ENCODE measurements at places on chromosomes 16 and 17. TPM values are rescaled to one million over a fixed set of nuclear protein-coding genes. Genes with fewer than 3 reads are reported as not detected.

SHISA6 gene
- total RNA-seq = not detected

NAGPA gene
- total RNA-seq = 23.7 TPM

SULT1A3 gene
- 19.3 TPM for total RNA-seq

ZNF500 gene
- 12.3 TPM for total RNA-seq

KRT37 gene
- not detected for total RNA-seq

KCNAB3 gene
- total RNA-seq = 8.0 TPM

KRT16 gene
- not detected for total RNA-seq

ITGA2B gene
- 19.5 TPM for total RNA-seq

WSCD1 gene
- total RNA-seq = not detected

DNA sequence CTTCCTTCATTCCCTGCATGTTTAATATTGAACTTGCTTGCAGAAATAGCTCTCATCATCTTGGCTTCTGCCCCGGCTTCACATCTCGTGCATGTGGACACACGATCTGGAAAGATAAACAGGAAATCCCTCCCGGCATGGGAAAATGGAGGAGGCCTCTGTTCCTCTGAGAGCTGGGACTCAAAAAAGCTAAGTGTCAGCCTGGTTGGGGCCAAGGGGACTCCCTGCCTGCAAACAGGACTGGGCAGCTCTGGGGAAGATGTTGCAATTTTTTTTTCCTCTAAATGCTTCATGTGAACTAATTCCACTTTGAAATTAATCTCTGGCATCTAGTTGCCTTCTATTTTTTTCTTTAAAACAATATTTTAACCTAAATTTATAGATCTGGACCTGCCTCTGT, 24.8 kb downstream of the ITPRIPL2 start:
- DNase-seq = no peak

DNA sequence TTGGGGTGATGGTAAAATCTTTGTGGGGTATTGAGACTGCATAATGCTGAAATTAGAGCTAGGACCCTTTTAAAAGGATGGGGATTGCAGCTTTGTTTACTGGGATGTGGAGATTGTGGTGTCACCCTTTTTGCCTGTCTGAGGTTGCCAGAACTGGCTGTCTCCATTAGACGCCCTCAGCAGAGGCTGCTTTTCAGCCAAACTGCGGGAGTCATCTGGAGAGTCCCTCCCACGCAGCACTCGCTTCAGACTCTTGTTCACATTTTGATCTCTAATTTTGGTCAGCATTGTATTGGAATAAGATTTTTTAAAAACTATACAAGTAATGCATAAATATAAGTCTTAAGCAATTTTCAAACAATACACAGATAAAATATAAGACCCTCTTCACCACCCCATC, 27.9 kb upstream of the JPT2 start:
- DNase-seq = no peak

GRCh38 chr16:17233318-17234002, 237.3 kb downstream of the XYLT1 start:
- DNase-seq = no peak

DNA sequence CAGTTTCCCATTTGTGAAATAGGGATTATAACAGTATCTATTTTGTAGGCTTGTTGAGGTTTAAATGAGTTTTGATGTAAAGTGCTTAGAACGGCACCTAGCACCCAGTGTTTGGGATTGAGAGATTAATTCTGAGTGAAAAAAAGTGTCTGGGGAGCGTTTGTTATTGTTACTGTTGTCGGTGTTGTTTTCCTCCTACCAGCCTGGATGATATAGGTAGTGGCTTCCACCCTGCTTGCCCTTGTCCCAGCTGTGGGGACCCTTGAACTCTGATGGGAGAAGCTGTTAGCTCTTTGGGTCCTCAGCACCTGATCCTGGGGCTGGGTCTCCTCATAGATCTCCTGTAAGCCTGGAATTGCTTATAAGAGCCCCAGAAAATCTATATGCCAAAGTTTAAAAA, 4.9 kb downstream of the FMNL1 start:
- no peak for DNase-seq

- no peak for DNase-seq
Observed at GRCh38 chr17:16986391-16986790, 14.5 kb upstream of the TNFRSF13B start.

DNA sequence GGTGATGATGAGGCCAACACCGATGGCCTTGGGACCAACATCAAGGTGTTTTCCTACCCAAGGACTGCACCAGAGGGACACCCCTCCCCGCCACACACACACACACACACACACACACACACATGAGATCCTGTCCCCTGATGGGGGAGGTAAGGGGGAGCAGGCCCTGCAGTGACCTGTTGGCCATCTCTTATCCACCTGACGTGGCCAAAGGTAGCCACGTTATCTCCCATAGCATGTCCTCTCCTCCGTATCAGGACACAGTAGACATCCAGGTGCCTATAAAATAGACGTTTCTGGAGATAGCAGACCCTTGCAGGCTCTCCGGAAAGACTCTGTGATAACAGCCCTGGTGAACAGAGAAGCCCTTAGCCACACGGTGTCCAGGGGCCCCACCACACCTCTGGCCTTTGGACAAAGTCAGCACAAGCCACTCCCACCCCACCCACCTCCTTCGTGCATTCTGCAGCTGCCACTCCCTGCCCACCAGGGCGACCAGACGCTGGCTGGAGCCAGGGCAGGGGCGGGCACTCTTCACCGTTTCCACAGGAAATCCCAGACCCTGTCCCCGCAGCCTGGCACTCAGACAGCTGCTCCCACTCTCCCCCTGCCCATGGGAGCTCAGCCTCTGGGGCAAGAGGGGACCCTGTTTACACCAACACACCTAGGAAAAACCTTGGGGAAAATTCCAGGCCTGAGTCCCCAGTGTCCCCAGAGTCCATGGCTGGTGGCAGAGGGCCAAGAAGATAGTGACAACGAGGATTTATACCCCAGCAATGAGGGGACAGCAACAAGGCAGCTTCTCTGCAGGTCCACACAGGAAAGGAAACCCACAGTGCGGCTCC, 15.4 kb upstream of the ENPP7 start:
- DNase-seq = no peak

GRCh38 chr17:50662632-50663225, 28.0 kb downstream of the ABCC3 start:
- DNase-seq = no peak

DNA sequence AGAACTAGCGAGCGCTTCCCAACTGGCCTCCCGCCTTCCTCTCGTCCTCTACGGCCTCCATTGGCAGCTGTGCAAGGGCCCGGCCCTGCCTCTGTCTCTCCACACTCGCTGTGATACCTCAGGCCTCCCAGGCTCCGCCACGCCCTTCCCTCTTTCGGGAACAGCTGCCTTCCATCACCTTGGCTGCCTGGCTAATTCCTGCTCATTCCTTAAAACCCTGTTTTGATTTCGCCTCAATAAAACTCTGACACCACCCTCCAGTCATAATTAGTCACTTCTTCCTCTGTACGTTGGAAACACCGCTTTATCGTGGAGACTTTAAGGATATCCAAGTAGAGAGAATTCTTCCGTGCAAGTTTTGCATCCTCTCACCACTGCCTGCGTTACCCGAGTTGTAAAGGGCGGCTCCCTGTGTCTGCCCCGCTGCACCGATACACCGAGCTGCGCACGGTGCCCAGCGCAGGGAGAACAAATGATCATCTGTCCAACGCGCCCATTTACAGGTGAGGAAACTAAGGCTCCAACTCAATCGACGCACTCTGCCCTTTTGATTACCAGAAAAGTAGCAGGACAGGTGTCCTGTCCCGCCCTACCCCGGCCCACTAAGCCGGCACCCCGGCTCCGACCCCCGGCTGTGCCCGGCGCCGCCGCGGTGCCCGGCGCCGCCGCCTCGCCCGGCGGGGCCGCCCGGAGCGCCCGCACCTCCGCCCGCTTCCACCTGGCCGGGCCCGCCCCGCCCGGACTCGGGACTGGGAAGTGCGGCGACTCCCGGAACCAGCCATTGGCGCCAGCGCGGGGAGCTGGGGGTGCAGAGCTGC, 139.7 kb downstream of the SEC14L1 start:
- peak; percentile 9 for DNase-seq

DNA sequence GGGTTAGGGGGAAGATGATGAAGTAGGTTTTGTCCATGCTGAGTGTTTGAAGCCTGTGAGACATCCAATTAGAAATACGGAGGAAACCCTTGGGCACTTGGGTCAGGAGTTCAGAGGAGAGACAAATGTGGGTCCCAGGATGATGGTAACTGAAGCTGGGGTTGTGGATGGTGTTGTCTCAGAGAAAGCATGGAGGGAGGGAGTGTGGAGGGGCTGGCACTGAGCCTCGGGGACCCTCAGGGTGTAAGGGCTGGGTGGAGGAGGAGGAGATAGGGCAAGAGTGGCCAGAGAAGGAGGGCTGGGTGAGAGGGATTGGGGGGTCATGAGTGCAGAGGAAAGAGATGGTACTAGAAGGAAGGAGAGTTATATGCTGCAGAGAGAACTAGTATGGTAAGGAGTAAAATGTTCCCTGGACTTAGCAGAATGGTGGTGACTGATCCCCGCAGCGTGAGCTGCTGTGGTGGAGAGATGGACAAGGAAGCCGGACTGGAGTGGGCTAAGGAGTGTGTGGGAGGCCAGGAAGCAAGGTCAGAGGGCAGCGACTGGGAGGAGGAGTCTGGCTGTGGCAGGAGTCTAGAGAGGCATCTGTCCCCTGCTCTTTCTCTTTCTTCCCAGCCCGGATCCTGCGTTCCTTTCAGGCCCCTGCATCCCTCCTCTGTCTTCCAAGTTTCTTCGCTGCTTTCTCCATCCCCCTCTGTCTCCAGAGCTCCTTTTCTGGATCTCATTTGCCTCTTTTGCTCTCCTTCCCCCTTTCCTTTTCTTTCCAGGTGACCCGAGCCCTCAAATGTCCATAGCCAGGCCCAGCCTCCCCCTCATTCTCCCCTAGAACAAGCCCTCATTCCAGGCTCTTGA, 3.9 kb upstream of the COL1A1 start:
- DNase-seq = no peak

DNA sequence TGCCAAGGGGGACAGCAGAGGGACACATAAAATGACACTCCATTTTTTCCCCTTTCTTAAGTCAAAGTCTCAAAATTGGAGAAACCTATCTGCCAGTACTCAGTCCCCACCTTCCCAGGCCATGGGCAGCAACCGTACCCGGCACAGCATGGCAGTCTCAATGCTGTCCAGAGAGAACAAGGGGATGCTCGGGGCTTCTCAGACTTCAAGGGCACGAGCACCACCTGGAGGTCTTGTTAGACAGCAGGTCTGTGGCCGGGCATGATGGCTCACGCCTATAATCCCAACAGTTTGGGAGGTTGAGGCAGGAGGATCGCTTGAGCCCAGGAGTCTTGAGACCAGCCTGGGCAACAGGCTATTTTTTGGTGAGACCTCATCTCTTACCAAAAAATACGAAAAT, 3.2 kb downstream of the DNAH17 start:
- DNase-seq = peak; percentile 20

DNA sequence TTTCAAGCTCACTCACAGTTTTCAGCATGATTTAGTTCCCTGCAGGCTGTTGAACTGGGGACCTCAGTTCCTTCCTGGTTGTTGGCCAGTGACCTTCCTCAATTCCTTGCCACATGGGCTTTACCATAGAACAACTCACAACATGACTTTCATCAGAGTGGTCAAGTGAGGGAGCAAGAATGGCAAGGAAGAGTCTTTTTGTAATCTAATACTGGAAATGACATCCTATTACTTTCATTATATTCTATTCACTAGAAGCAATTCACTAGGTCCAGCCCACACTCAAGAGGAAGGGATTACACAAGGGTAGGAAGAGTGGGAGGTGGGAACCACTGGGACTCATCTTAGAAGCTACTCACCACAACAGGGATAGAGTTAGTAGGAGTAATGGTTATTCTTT, 57.6 kb downstream of the SYT17 start:
- DNase-seq = no peak

- no peak for DNase-seq
Observed at GRCh38 chr17:53353919-53354351, 468.8 kb upstream of the KIF2B start.

- no peak for DNase-seq
Observed at GRCh38 chr17:18185391-18185790, 1.8 kb downstream of the ALKBH5 start.

DNA sequence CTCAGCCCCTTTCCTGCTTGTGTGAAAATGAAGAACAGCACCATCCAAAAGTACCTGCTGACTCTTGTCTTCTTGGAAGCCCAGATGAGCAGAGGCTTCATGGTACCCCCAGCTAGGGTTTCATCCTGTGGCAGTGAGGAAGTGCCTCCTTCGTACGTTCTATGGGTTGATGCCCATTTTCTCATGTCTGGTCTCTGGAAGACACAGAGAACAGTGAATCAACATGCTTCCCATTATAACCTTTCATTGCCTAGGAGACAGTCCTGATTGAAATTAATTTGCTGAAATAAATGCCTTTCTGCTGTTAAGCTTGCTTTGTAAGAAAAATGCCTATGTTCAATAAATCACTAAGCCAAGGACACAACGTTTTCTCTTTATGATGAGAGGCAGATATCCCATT, 36.5 kb downstream of the RCVRN start:
- no peak for DNase-seq
